ENCODE measurements at places on chromosomes 12 and 14.
A peak's percentile ranks its signal among the peaks of the same experiment; 100 is the strongest.

- DNase-seq = no peak
Measured at GRCh38 chr12:58452546-58452945, 467.8 kb downstream of the LRIG3 start.

DNA sequence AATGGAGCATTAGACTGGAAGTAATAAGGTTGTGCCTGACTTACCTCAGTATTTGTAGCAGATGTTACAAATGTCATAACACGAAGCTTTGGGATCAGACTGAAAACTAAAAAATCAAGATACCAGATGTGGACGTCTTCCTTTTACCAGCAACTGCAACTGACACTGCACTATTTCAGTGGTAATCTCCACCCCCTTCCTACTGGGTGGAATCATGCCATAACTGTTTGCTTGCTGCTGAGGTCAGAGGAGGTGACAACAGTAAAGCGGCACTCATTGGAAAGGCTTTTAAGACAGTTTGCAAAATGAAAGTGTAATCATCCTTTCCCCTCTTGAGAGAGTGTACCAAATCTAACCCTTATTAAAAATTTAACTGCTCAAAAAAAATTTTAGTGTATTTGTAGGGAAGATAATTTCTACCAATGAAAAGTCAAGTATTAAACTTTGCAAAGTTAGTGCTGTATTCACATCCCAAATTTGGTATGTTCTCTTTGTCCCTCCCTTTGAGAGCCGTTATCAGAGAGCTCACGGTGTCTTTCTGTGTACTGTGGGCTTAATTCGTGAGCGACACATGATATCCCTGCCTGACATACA, 420.7 kb downstream of the NPAS3 start:
- DNase-seq = no peak

DNA sequence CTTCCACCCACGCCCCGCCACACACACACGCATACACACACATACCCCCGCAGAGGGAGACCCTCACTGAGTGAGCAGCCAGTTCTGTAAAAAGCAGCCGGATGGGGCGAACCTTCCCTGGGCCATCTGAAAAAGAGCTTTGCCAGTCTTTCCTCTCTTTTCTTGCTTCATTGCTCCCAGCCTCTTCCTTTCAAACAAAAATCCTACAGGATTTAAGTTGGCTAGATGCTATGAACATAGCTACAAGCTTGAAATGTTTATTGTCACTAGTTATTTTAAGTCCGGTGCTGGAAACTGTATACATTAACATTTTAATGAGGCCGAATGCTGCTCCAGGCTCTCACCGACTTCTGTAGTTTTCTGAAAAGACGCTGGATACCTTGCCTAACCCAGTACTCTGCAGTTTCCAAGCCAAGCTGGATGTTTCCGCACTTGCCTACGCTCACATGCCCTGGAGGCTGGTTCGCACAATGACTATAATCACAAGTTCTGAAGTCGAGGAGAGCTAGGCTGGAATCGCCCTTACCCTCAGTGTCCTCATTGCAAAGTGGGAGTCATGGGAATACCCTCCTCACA, 39.2 kb downstream of the LTBP2 start:
- DNase-seq = no peak

DNA sequence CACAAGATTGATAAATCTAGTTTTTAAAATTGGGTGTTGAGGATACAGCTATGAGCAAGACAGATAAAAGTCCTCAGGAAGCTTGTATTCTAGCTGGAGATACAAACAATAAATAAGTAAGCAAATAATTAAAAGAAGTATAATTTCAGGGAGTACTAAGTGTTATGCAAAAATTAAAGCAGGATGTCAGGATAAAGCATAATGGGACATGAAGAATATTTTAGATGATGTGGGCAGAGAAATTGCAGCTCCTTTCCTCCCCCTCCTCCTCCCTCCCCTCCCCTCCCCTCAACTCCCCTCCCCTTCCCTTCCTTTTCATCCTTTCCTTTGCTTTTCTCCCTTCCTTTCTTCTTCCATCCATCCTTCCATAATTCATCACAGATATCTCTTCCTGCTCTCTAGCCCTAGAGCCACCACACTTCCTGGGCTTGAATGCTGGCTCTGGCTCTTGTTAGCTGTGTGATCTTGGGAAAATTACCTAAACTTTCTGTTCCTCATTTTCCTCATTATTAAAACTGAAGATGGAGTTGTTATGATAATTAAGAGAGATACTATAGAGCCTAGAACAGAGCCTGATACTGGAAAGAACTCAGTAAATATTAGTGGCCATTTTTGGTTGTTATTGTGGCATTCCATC, 323.9 kb downstream of the AACS start:
- DNase-seq = no peak

- no peak for DNase-seq
Measured at GRCh38 chr14:102491366-102491765, 18.2 kb downstream of the ANKRD9 start.

- DNase-seq = peak; percentile 95
Measured at GRCh38 chr12:127165567-127166392, 1101.2 kb upstream of the TMEM132C start.

GRCh38 chr14:67423424-67423823, 11.5 kb upstream of the PLEK2 start:
- no peak for DNase-seq

- DNase-seq = no peak
Measured at GRCh38 chr14:90402016-90402415, 5.2 kb downstream of the CALM1 start.

DNA sequence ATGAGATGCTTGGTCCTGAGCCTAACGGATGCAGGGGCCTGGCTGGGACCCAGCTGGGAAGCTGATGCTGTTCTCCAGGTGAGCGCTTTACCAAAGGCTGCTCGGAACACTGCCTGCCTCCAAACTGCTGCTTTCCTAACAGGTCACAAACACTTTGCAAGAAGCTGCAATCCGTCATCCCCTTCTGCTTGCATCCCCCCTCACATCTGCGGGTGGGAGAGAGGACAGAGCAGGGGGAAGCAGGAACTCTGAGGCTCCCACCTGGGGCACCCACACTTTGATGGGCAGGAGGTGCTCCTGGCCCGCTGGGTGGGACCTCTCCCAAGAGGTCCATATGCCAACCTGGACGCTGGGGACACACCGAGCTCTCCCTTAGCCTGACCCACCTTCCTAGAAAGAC, 24.9 kb upstream of the PPP2R5C start:
- DNase-seq = no peak

Measured in AG08396 (cell line).